HuH-7 (cell line): ENCODE measurements at places on chromosomes 4 and X.

DNA sequence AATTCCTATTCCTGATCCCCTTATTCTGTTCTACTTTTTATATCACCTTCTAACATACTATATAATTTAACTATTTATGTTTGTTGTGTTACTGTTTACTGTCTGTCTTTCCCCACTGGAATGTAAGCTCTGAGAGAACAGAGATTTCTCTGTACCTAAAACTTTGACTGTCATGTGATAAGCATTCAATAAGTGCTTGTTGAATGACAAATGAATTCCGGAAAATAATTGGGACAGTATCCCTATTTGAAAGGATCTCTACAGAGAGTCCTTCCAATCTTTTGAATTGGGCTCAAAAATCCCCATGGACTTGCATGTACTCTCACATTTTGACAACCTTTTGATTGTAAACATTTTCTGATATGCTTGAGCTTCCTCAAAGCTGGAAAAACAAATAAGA is 1.6 kb upstream of the MMGT1 start:
- DNase-seq: no peak

DNA sequence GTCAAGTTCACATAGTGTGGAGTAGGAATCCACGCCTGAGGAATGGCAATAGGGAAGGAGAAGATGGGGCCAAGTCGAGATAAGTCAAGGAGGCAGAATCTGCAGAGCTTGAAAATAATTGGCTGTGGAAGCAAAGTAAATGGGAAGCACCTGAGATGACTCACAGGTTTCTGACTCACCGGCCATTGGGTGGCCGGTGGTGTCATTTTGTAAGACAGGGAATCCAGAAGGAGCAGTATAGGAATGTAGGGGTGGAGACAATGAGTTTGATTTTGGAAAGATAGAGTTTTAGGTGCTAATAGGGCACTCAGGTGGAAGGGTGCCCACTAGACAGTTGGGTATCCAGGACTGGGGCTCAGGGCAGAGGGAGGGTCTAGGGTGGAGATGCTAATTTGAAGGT is 201.0 kb upstream of the MAMLD1 start:
- DNase-seq: no peak

GRCh38 chr4:137601934-137602333 is 69.6 kb upstream of the PCDH18 start:
- no peak for DNase-seq

- no peak for DNase-seq
Observed at GRCh38 chrX:135547767-135548166, 27.3 kb downstream of the INTS6L start.

DNA sequence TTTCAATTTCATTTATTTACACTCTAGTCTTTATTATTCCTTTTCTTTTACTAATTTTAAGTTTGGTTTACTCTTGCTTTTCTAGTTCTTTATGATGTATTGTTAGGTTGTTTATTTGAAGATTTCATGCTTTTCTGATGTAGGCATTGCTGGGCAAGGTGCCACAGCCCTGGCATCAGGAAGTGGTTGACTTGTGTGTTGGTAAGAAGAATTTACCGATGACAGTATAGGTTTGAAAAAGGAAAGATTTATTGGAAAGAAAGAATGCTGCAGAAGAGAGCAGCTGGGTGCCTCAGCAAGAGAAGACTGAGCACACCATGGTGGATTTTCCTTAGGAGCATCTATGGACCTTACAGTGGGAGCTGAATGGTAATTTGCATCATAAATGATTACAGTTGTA is 153.2 kb downstream of the KLF8 start:
- no peak for DNase-seq

GRCh38 chrX:1322393-1322792 is 14.2 kb upstream of the IL3RA start:
- no peak for DNase-seq

- DNase-seq: no peak
Observed at GRCh38 chrX:124862301-124862700, 457.4 kb upstream of the TEX13C start.

GRCh38 chrX:114006664-114007063 is 577.2 kb upstream of the HTR2C start:
- DNase-seq: no peak

DNA sequence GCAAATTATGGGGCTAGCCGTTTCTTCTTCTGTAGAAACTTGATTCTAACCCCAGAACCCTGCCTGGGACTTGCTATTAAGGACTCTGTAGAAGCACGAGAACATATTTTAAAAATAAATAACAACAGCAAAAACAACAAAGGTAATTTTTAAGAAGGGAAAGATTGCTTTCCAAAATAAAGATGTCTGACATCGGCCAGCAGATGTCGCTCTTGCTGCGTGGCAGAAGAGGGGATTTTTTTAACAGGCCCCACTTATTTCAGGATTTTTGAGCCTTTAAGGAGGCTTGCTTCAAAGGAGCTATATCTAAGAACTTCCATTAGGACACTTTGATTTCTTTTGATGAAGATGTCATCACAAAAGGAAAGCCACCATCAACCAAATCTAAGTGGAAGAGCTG is 62.8 kb upstream of the EGFL6 start:
- peak; percentile 5 for DNase-seq

DNA sequence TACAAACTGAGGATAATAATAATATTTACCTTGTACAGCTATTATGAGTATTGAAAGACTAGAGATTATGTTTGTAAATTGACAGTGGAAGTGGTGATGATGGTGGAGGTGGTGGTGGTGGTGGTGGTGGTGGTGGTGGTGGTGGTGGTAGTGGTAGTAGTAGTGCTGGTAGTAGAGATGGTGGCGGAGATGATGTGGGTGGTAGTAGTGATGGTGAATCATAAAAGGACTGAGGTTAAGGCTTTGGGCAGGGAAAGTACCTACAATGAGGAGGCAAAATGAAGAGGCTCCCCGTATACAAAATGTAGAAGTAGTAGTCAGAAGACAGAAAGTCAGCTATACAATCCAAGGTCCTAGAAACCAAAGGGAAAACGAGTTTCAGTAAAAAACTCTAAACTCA is 214.1 kb downstream of the BCOR start:
- DNase-seq: no peak

DNA sequence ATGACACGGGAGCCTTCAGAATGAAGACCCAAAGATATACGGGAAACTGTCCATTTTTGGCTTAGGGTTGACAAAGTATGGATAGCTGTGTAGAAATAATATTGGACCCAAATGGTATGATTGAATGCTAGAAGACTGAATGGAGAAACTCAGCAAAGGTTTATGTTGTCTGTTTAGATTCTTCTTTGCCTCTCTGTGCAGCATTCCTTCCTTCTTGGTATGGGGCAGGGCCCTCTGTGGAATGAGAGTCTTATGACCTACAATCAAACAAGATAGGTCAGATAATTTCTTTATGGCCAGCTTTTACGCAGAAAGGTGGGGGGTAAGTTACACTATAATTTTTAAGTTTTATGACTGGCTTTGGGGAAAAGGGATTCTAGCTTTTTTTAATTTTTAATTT is 124.3 kb downstream of the PCDH10 start:
- DNase-seq: no peak

- no peak for DNase-seq
Observed at GRCh38 chr4:104491481-104492182, 3.1 kb downstream of the CXXC4 start.
